ENCODE measurements at places on chromosomes 11 and 22.

DNA sequence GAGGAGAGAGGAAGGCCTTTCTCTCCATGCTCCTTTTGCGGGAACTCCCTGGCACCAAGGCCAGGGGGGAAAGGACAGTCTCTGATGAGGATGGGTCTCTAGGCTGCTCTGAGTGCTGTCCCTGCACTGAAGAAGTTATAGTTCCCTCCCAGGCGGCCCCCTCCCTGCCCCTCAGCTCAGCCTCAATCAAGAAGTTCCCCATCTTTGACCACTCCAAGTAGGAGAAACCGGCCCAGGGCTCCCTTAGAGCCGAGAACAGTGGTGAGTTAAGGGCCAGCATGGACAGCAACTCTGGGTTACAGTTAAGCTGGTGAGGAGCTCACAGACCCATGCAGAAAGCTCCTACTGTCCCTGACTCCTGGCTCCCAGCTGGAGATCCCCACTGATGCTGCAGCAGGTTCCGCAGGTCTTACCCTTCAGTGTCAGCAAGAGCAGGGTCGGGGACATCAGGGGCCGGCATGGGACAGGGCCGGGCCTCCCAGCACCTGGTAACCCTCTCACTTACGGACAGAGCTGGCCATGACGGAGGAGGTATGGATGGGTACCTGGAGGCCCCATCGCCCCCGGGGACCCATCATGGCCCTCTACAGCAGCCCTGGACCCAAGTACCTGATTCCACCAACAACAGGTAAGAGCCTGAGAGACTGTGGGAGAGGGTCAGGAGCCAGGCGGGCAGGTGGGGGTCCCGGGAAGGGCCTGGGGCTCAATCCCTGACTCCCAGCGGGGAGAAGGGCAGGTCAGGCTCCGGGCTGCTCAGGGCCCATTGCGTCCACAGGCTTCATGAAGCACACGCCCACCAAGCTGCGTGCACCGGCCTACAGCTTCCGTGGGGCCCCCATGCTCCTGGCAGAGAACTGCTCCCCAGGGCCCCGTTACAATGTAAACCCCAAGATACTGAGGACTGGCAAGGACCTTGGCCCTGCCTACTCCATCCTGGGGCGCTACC, 4.2 kb downstream of the SCGB1C1 start:
- no peak for DNase-seq

DNA sequence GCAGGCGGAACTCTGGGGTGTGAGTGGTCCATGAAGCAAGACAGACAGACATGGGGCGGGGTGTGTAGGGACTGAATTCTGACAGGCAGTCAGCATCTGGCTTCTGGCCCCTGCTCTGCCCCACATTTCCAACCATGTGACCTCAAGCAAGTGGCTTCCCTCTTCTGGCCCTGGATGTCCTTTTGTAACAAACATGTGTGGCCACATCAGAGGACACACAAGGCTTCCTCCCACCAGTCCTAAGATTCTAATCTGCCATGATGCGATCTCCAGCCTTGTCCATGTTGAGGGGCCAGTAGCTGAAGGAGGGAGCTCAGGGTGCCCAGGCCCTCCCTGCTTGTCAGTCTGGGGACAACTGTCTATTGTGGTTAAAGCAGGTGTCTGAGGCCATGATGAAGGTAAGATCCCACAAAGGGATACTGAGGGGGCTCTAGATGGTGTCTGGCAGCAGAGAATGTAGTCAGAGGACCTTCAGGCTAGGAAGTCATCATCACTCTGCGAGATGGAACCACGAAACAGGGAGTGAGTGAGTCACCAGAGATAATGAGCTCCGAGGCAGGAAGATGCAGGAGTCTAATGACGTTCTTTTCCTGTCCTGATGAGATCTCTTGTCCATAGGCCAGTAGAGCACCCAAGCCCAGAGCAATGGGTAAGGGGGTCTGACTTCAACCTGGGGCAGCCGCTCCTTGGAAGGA, 27.4 kb downstream of the DRD2 start:
- DNase-seq: no peak

DNA sequence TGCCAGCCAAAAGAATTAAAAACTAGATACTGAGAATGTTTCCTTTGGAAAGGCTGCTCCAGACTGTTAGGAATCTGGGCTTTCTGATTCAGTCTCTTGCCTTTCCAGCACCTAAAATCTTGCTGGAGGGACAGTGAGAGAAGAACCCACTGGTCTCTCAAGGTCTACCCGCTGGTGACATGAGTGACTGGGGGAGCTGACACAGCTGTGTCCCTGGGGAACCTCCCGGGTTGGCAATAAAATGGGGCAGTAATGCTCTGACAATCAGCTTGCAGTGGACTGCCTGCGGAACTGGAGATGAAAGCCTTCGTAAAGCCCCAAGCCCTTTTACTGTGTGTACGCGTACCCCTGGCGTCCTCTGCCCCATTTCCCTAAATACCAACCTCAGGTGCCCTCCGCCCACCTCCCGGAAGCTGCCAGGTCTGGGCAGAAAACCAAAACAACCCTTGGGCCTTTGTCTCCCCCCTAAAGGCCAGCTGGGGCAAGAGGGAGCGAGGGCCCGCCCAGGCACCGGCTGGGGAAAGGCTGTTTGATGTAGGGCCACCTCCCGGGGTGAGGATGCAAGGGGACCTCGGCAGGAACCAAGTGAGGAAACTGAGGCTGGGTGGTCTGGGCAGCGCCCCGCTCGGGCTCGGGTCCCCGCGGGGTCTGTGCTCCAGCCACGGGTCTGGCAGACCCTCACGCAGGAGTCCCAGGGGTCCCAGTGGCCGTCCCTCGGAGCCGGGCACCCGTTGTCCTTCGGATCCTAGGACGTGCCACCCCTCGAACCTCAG, 741 bp downstream of the CARS1 start:
- peak; percentile 38 for DNase-seq

GRCh38 chr11:63212742-63213141, 30.7 kb downstream of the SLC22A25 start:
- peak; percentile 38 for DNase-seq

- DNase-seq: no peak
These were observed 237.4 kb downstream of the TMEM135 start for GRCh38 chr11:87275176-87275575.
